Renal cortical epithelial cell (primary cell): ENCODE measurements at places on chromosomes 3 and 15.

- DNase-seq = no peak
Observed at GRCh38 chr15:79163395-79163794, 72.8 kb upstream of the RASGRF1 start.

DNA sequence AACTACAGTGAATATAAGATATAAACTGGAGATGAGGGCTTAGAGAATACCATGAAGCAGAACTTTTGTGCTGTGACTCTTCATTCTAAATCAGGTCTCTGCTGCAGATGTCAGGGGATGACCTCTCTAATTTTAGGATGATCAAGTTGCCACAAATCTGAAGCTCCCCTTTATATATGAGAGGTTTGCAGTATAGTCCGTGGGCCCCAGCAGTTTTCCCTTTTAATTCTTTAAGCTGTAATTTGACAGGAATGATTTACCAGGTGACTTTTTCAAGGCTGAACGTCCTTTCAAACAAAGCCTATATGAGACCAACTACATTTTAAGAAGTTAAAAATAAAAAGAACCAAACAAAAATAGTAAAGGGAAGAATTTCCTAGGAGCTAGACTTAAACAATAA is 4.9 kb upstream of the PLOD2 start:
- no peak for DNase-seq

GRCh38 chr3:37086918-37087317 is 87.5 kb downstream of the LRRFIP2 start:
- no peak for DNase-seq

- no peak for DNase-seq
Observed at GRCh38 chr3:89104499-89104898, 2.9 kb upstream of the EPHA3 start.

DNA sequence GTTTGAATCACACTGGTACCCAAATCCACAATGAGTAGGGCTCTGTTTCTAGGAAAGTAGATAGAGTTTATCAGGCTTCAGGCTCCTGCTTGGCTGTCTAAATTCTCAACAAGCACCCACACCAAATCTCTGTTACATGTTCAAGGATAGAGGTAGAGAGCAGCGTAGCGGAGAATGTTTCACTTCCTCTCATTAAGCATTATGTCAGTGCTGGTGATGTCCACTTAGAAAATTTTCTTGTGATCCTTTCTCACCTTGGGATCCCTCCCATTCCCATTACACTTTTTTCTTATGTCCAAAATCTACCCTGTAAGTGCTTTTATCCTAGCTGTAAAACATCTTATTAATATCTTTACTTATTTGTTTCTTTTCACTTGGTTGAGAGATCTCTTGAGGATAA is 34.7 kb upstream of the GCSAM start:
- DNase-seq = no peak
